PC-9 (cell line): ENCODE measurements at places on chromosomes 12 and 14. TPM values are rescaled to one million over a fixed set of nuclear protein-coding genes. Genes with fewer than 3 reads are reported as not detected.

The ENDOU gene
- 0.25 and 0.39 TPM in 2 replicates for total RNA-seq

The TSPAN19 gene
- not detected in 2 replicates for total RNA-seq

The TSPAN9 gene
- 8.9 and 9.6 TPM in 2 replicates for total RNA-seq

The KLRK1 gene
- not detected in 2 replicates for total RNA-seq
